ENCODE measurements at places on chromosomes 7 and 10. TPM values are rescaled to one million over a fixed set of nuclear protein-coding genes. Genes with fewer than 3 reads are reported as not detected.

Gene PRKAR1B
- 29.8 TPM for total RNA-seq

Gene FBXL13
- 0.15 TPM for total RNA-seq

Gene OR2A5
- total RNA-seq = not detected

Gene TNRC18
- 53.9 TPM for total RNA-seq

Gene CPA2
- not detected for total RNA-seq

- H3K4me3 ChIP-seq = no peak overlapping the region
- peaks cover 12% of the 10 kb centered on the region for H3K27me3 ChIP-seq
- H3K4me1 ChIP-seq = peaks cover 18% of the 10 kb centered on the region
- H3K36me3 ChIP-seq = peaks cover 14% of the 10 kb centered on the region
These were observed 2.0 kb downstream of the AP1S1 start for GRCh38 chr7:101156277-101156676.

GRCh38 chr10:816958-817357, 114.5 kb downstream of the LARP4B start:
- H3K4me3 ChIP-seq = no peak overlapping the region
- no peak overlapping the region for H3K27ac ChIP-seq
- peaks cover 43% of the 10 kb centered on the region for H3K36me3 ChIP-seq
- H3K27me3 ChIP-seq = no peaks in the 10 kb centered on the region

DNA sequence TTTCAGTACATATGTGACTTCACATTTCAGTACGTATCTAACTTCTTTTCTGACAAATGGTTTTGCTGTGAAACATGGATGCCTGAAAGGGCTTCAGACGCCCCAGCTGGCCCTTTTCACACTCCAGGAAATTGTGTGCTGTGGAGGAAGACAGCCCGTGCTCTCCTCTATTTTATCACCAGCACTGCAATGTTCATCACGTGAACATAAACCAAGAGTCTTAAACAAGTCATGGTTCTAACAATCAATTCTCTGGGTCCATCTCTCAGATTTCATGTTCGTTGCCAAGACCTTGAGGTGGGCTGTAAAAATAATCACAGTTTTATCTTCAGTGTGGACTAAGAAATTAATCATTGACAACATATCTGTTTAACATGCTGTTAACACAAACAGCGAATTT, 141.2 kb downstream of the WDR37 start:
- H3K4me1 ChIP-seq = peaks cover 17% of the 10 kb centered on the region
- H3K4me3 ChIP-seq = no peak overlapping the region
- H3K27ac ChIP-seq = no peak overlapping the region
- peaks cover 20% of the 10 kb centered on the region for H3K27me3 ChIP-seq

DNA sequence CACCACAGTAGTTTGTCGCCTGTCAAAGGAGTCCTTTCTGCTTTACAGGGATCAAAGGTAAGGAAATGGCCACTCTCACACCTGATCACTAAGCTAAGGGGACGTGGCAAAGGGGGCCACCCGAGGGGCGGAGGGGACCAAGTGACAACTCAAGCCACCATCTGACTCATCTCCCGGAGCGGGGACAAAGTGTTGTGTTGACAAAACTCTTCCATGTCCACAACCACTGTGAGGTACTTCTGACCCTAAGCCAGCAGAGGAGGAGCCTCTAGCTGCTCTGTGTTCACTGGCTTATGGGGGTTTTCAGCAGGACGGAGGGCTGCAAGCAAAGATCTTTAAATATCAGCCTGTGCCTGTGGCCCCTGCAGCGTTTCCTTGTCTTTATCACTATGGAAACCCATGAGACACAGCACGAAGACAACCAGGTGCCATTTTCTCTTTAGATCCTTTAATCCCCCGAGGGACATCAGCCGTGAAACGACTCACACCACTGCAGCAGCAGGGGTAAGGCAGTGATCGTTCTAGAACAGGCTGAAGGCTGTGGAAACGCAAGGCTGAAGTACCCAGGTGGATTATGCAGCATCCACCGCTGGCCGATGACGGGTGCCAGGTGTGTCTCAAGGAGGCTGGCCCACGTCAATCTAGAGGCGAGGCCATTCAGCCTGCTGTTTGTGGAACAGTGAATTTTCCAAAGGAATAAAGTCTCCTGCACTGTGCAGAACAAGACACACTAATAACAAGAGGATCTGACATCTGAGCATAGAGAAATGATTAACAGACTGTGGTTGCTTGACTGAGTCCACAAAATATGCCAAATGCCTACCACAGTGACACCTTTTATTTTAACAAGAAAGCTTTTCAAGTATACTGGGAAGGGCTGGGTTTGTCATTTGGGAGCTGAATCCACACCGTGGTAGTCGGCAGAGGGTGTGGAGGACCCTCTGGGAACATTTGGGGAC, 26.6 kb upstream of the DDC start:
- no peak overlapping the region for H3K4me3 ChIP-seq
- H3K36me3 ChIP-seq = no peaks in the 10 kb centered on the region
- no peak for DNase-seq
- H3K27ac ChIP-seq = no peak overlapping the region
- peaks cover 25% of the 10 kb centered on the region for H3K4me1 ChIP-seq

- H3K27ac ChIP-seq = no peak overlapping the region
- no peak for DNase-seq
- H3K4me3 ChIP-seq = no peak overlapping the region
- peaks cover 9% of the 10 kb centered on the region for H3K27me3 ChIP-seq
These were observed 135.1 kb upstream of the GHITM start for GRCh38 chr10:84004221-84004620.

- no peak overlapping the region for H3K4me3 ChIP-seq
- no peak for DNase-seq
- no peaks in the 10 kb centered on the region for H3K27me3 ChIP-seq
- no peaks in the 10 kb centered on the region for H3K36me3 ChIP-seq
- H3K27ac ChIP-seq = no peak overlapping the region
- no peaks in the 10 kb centered on the region for H3K4me1 ChIP-seq
These were observed 313.6 kb downstream of the DOCK4 start for GRCh38 chr7:111892588-111892987.

GRCh38 chr7:22201186-22201880, 155.6 kb downstream of the RAPGEF5 start:
- H3K36me3 ChIP-seq = no peaks in the 10 kb centered on the region
- no peak overlapping the region for H3K27ac ChIP-seq
- no peak overlapping the region for H3K4me3 ChIP-seq
- H3K4me1 ChIP-seq = no peaks in the 10 kb centered on the region
- no peak for DNase-seq

DNA sequence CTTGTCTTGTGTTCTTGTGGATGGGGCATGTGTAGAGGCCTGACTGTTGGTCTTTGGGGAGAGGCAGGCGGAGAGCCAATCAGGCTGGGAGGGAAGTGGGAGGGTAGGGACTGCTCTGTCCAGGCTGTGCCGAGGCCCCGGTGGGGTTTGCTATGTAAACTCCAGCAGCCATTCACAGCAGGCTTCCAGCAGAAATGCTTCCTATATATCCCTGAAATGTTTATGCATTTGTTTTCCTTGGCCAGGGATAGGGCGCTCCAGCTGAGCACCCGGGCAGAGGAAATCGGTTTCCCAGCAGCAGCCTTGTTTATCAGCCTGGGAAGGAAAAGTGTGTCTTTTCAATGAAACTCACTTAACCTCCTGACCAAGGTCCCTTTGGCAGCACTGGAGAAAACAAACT, 18.3 kb upstream of the AQP1 start:
- H3K4me1 ChIP-seq = no peaks in the 10 kb centered on the region
- H3K27ac ChIP-seq = no peak overlapping the region
- no peaks in the 10 kb centered on the region for H3K36me3 ChIP-seq
- H3K27me3 ChIP-seq = no peaks in the 10 kb centered on the region
- no peak for DNase-seq

DNA sequence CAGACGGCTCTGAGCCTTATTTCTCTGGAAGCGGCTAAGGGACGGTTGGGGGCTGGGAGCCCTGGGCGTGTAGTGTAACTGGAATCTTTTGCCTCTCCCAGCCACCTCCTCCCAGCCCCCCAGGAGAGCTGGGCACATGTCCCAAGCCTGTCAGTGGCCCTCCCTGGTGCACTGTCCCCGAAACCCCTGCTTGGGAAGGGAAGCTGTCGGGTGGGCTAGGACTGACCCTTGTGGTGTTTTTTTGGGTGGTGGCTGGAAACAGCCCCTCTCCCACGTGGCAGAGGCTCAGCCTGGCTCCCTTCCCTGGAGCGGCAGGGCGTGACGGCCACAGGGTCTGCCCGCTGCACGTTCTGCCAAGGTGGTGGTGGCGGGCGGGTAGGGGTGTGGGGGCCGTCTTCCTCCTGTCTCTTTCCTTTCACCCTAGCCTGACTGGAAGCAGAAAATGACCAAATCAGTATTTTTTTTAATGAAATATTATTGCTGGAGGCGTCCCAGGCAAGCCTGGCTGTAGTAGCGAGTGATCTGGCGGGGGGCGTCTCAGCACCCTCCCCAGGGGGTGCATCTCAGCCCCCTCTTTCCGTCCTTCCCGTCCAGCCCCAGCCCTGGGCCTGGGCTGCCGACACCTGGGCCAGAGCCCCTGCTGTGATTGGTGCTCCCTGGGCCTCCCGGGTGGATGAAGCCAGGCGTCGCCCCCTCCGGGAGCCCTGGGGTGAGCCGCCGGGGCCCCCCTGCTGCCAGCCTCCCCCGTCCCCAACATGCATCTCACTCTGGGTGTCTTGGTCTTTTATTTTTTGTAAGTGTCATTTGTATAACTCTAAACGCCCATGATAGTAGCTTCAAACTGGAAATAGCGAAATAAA, 175.5 kb downstream of the RNF216 start:
- H3K27me3 ChIP-seq = no peaks in the 10 kb centered on the region
- DNase-seq = no peak
- no peak overlapping the region for H3K27ac ChIP-seq
- peaks cover 6% of the 10 kb centered on the region for H3K4me1 ChIP-seq

DNA sequence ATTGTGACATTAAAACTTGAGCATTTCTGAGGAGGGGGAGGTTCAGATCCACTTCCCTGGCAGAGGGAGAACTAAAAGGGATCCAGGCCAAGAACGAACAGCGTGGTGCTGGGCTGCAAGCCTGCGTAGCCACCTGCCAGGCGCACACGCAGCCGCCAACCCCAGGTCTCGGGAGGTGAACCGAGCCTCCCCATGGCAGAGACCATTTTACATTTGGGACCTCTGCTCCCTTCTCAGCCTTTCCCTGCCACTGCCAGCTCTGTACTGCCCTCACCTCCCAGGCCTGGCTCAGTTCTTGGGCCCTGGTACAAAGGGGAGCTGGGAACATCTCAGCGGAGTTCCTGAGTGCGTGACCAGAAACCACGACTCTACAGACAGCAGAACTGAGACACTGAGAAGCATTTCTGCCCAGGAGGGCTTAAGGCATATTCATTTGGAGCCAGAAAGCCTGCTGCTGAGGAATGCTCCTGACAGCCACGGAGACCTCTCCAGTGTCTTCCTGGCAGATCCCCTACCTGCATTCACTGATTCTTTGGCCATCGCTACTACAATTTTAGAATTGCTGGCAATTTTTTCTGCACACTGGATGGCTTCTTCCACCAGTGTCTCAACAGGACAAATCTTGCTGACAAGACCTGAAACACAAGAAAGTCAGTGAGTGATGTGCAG, 7.6 kb downstream of the ECHS1 start:
- H3K4me1 ChIP-seq = no peaks in the 10 kb centered on the region
- no peak for DNase-seq
- no peak overlapping the region for H3K27ac ChIP-seq

All from activated CD4-positive, alpha-beta T cell treated with anti-CD3 and anti-CD28 coated beads, Interleukin-2, amount 10 ng/mL, durations not matched to agents 7 days and 5 days (primary cell).